ENCODE measurements at places on chromosomes 6 and 20.

DNA sequence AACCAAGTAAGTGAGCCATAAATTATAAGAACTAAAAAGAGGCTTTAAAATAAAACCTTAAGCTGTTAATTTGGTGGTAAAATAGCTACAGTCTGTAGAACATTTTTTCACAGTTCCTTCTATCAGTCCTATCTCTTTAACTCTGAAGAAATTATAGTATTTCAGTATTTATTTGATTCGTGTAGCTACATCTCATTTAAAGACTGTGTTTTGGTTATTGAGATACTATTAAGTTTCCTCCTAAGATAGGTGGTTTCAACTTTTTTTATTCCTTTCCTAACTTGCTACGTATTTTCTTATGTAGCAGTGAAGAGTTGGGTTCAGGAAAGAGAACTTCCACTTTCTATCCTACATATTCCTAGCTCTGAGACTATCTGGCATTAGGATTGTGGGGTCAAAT is 97.2 kb downstream of the CD2AP start:
- DNase-seq = no peak

DNA sequence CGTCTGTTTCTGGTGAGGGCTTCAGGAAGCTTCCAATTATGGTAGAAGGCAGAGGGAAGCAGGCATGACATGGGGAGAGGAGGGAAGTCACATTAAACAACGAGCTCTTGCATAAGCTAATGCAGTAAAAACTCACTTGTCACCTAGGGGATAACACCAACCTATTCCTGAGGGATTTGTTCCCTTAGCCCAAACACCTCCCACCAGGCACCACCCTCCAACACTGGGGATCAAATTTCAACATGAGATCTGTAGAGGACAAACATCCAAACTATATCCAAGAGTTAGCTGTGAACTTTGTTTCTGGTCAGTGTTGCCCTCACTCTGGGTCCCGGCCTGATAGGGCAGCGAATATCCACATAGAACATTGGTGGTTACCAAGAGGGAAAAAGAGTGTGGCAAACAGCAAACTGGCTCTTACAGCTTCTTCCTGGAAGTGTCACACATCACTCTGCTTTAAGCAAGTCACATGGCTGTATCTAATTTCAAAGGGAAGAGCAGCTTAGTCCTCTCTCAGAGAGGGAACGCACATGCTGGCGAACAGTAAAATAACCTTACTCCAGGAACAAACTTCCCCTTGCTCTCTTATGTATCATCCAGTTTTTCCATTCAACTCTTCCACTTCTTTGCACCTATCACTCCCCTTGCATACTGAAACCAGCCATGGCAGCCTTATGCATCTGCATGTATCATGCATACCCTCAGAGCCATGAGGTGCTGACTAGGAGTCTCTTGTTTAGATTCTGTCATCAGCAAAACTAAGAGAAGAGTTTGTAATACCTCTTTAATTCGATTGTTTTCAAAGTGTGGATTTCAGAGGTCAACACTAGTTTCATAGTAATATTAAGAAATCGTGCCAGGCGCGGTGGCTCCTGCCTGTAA is 4.8 kb upstream of the MOCS1 start:
- DNase-seq = peak; percentile 39

DNA sequence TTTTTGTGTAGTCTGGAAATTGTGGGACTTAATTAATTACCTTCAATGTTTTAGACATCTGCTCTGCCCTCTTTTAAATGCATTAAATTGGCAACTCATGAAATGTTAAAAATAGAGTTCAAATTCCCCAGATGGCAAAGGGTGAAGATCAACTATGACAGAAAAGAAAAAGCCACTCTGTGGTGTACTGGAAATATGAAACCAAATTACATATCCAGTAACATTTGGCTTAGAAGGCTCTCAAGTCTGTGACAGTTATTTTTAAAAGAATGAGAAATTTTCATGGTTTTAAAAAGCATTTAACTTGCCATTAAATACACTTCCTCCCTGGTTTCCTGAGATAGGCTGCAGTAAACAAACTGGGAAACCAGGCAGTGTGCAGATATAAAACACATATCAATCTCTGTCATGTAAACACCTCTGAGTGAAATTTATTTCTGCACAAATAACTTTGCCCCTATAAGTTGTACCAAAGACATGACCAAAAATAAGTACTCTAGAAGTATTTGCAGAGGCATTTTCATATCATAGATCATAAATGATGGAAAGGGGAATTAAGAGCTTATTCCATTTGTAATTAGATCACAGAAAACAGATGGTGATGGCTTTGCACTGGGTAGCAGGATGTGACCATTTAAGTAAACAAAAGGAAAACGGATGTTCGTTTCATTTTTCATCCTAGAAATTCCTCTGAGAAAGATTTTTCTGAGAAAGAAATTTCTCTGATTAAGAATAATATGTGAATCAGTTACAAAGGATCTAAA is 360.1 kb downstream of the SAMD5 start:
- DNase-seq = peak; percentile 94

GRCh38 chr6:28401172-28401571 is 1.6 kb upstream of the ZSCAN12 start:
- DNase-seq = no peak

- no peak for DNase-seq
Measured at GRCh38 chr6:143998686-143999085, 9.4 kb downstream of the PLAGL1 start.

DNA sequence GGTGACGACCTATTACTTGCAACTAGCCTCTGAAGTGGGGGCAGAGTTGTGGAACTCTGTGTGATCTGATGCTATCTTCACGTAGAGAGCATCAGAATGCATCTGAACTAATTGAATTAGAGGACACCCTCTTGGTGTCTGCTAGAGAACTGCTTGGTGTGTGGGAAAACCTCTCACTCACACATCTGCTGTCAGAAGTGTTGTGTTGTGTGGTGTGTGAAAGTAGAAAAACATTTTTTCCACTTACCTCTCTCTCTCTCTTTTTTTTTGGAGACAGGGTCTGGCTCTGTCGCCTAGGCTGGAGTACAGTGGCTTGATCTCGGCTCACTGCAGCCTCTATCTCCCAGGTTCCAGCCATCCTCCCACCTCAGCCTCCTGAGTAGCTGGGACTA is 90.0 kb downstream of the CHMP4B start:
- no peak for DNase-seq

All from A673 (cell line).